Transverse colon (tissue), 4 donors: ENCODE measurements at places on chromosomes 12 and 14. TPM values are rescaled to one million over a fixed set of nuclear protein-coding genes. Genes with fewer than 3 reads are reported as not detected.
A peak's percentile ranks its signal among the peaks of the same experiment; 100 is the strongest.

- no peak for DNase-seq
These were observed 87.8 kb downstream of the ZFP36L1 start for GRCh38 chr14:68704736-68705720.

DNA sequence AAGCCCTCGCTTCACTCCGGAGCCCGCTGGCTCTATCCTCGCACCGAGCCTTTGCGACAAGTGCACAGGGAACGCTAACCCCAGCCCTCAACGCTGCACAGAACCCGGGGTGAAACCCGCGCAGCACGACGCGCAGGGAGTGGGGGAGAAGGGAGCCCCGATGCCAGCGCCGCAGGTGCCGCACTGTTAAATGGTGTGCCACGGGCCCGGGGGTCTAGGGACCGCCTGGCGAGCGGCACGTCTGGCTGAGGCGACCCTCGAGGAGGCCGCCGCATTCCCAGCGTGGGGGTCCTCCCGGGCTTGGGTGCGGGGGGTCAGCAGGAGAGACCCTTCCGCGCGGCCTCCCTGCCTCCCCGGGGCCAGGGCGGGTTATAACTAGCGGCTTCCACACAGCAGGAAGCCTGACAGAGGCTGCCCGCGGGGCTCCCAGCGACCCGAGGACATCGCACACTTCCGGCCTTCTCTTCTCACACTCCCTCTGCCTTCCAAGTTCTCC is 23.8 kb upstream of the LRTM2 start:
- peak; percentile 64 for DNase-seq

- DNase-seq, result no peak
These were observed 164.4 kb downstream of the TSPAN9 start for GRCh38 chr12:3241621-3242020.

DNA sequence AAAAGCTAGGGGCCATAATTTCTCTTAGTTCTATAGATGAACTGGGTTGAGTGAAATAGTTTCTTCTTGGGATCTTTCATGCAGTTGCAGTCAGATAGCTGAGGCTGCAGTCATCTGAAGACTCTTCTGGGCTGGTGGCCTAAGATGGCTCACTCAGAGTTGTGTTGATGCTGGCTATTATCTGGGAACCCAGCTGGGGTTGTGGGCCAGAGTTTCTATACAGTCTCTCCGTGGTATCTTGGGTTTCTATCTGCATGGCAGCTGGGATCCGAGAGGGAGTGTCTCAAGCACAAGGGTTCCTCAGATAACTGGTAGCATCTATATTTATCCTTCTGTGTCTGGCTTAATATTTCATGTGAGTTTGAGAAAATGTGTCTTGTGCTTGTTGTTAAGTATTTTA is 21.1 kb downstream of the AVPR1A start:
- no peak for DNase-seq

GRCh38 chr14:97575677-97576076 is 778.5 kb downstream of the VRK1 start:
- no peak for DNase-seq

The GLI1 gene
- total RNA-seq, result not detected

The YBX3 gene
- 247 TPM for total RNA-seq
